ENCODE measurements at places on chromosomes 2 and 18. TPM values are rescaled to one million over a fixed set of nuclear protein-coding genes. Genes with fewer than 3 reads are reported as not detected.

Gene LTBP1
- total RNA-seq, result 20.4 TPM

Gene POTEC
- total RNA-seq, result not detected

Gene SMCHD1
- 44.4 TPM for total RNA-seq

Gene CCBE1
- total RNA-seq, result 0.50 TPM

Gene PAX8
- 3.3 TPM for total RNA-seq

Gene APCDD1
- total RNA-seq, result 24.8 TPM

Gene MTCL1
- total RNA-seq, result 33.5 TPM

Gene ZNF892
- 12.0 TPM for total RNA-seq

Gene CPO
- total RNA-seq, result not detected

Gene NPAS2
- total RNA-seq, result 116 TPM

Gene BOK
- 38.5 TPM for total RNA-seq

Gene COA5
- total RNA-seq, result 16.5 TPM

Gene SNED1
- total RNA-seq, result 0.64 TPM

Gene ZSWIM2
- total RNA-seq, result not detected

Gene TTN
- total RNA-seq, result 0.38 TPM

Gene IL37
- total RNA-seq, result not detected

Gene CHRNG
- total RNA-seq, result not detected

Gene RBKS
- total RNA-seq, result 1.1 TPM

Gene SERPINB5
- 428 TPM for total RNA-seq

Gene RGPD4
- total RNA-seq, result under 0.01 TPM

Gene MARCHF4
- total RNA-seq, result 4.0 TPM

Gene RNPEPL1
- total RNA-seq, result 31.5 TPM

Gene TDRD15
- not detected for total RNA-seq

Data from mammary epithelial cell (primary cell).